COLO829 (cell line): ENCODE measurements at places on chromosomes 11 and 22.

DNA sequence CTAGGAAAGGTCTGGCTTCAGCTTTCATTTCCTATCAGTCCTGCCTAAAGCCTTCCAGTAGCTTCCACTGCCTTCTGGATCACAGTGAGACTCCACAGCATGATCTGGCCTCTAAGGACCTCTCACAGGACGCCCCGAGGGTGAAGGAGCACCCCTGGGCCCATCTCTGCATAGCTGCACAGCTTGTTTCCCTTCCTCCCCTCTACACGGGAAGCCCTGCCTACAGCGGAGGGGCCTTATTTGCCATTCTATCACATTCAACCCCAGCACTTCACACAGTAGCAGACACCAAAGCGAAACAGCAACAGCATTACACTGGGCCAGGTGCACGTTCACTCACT is 162.3 kb upstream of the GRK3 start:
- DNase-seq, result no peak

GRCh38 chr11:84790849-84791427 is 836.2 kb downstream of the DLG2 start:
- DNase-seq, result no peak

DNA sequence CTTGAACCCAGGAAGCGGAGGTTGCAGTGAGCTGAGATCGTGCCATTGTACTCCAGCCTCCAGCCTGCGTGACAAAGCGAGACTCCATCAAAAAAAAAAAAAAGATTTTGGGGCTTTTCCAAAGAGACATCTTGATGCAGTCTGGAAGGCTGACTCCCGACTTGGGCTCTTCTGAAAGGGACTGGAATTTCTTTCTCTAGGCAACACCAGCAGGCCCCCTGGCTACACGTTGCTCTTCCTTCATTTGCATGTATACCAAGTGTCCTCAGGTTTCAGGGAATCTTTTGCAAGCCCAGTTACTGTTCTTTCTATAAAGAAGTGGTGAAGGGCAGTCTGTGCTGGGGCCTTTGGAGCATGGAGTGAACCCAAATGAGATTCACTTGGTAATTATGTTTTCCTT is 211.0 kb downstream of the GRIK4 start:
- DNase-seq, result no peak

DNA sequence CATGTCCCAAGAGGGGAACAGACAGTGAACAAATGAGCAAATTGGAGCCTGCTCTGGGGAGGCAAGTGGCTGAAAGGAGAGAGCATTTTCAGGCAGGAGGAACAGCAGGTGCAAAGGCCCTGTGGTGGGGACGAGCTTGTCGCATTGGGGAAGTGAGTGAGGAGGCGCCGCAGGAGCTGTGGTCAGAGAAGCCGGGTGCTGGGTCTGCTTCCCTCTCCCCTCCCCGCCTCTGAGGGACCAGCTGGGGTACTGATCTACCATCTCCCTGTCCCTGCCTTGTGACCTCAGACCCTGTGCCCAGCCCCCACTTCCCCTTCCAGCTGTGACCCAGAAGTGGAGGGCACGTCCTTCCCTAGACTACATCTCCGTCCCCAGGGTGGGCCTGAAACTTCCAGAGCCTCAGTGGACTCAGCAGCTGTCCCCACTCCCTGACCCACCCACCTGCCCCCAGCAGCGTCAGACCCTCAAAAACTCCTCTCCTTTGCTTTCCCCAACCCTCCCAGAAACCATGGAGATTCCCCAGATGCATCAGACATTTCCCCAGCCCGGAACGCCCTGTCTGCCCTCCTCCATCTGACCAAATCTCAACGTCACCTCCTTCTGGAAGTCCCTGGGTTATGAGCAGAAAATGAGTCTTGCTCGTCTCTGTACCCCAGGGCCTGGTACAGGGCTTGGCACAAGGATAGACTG is 19.7 kb upstream of the PDGFB start:
- DNase-seq, result no peak

- no peak for DNase-seq
These were observed 60.2 kb downstream of the FLRT1 start for GRCh38 chr11:64095949-64096348.

DNA sequence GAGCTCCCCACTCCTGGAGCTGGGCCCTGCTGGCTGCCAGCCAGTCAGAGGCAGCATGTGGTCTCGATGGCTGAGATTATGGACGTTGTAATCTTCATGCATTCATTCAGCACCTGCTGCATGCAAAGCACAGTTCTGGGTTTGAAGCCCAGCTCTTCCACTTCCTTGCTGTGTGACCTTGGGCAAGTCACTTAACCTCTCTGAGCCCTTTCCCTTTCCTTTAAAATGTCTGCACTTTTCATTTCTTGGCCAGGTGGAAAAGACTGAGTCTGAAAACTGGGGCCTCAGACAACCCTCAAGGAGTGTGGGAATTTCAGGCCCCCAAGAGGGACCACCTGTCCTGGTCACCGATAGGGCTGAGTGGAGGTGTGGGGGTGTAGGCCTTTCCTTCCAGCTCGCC is 24.6 kb upstream of the MYEOV start:
- DNase-seq, result no peak

- no peak for DNase-seq
These were observed 454.0 kb upstream of the DDI1 start for GRCh38 chr11:103582351-103582909.

GRCh38 chr11:62721994-62722393 is 5.3 kb downstream of the HNRNPUL2 start:
- no peak for DNase-seq

DNA sequence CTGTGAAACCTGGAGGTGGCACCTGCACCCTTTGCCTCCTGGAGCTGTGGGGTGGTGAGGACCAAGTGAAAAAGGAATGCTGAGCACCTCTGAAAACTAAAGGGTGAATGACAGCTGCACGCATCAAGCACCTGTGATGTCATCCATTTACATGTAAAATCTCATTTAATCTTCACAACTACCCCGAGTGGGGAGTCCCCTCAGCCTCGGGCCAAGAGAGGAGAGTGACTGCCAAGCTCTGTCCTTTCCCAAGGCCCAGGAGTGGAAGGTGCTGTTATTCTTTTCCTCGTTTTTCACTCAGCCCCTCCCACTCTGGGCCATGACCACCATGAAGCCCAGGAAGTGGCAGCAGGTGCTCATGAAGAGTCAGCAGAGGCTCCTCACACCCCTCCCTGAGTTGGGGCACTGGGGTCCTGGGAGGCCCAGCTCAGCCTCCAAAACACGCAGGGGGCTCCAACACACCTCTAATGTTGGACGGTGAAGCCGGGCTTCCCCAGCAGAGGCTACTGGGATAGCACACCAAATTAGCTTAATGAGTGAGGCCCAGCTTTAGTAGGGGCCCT is 35.7 kb downstream of the NECTIN1 start:
- no peak for DNase-seq

DNA sequence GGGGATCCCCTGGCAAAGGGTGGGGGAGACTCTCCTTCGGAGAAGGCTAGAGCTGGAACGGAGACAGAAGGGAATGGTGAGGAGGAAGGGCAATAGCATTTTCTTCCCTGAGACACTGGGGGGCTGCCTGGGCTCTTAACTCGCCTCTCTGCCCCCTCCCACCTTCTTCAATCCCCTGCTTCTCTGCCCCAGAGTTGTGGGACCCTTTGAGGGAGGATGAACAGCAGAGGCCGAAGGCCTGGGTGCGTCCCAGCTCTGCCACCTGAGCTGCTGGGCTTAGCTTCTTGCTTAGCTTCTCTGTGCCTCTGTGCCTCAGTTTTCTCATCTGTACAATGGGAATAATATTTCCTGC is 72.4 kb downstream of the RTL6 start:
- DNase-seq, result no peak
